ENCODE measurements at places on chromosomes 11 and 22. TPM values are rescaled to one million over a fixed set of nuclear protein-coding genes. Genes with fewer than 3 reads are reported as not detected.

DNA sequence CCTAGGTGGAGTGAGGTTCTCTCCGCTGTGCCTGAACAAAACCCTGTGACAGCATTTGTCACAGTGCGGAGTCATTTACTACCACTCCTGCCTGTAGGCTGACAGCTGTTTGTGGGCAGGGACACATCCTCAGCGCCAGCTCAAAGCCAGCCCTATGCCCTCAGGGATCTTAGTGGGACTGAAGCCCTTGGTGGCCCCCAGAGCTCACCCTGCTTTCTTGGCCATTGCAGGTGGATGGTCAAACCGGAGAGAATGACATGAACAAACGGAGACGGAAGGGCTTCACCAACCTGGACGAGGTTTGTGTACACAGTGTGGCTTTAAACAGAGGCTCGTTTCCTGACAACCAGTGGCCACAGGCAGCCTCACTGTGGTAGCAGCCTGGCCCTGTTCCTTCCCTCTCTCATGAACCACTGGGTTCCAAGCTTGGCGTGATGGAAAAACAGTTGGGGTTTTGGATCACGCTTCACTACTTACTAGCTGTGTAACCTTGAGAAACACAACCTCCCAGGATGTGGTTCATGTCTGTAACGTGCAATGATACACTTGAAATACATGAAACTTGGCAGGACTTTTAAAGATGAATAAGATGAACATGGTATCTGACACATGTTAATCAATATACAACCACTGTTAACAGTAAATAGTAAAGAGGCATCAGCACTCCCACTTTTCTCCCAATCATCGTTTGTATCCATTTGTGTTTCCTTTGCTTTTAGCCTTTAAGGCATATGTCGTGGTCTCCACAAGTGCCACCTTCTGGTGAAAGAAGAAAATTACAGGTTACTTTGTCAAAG lies 125.8 kb downstream of the MICAL2 start:
- no peak for DNase-seq

- DNase-seq: peak; percentile 85
Observed at GRCh38 chr11:19919050-19919561, 206.5 kb downstream of the NAV2 start.

DNA sequence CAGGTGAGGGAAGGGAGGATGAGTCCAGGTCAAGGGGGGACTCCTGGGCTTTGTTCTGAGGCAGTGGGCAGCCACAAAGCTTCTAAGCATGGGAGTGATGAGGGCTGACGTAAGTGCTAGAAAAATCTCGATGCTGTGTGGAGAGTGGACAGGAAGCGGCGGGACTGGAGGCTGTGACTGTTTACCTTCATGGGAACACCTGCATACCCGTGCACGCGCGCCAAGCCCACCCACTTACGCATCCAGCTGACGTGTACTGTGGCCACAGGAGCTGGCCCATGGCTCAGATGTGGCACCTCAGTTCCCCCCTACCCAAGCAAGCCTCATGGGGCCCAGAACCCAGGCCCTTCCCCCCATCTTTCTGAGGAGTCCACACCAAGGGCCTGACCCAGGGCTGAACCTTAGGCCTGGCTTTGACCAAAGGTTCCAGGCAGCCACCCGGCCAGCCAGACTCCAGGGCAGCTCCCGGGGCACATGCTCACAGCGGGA lies 14.0 kb downstream of the MYRF start:
- no peak for DNase-seq

GRCh38 chr11:15867871-15868270 lies 488.5 kb downstream of the SOX6 start:
- no peak for DNase-seq

GRCh38 chr11:128496249-128496648 lies 91.1 kb downstream of the ETS1 start:
- no peak for DNase-seq

DNA sequence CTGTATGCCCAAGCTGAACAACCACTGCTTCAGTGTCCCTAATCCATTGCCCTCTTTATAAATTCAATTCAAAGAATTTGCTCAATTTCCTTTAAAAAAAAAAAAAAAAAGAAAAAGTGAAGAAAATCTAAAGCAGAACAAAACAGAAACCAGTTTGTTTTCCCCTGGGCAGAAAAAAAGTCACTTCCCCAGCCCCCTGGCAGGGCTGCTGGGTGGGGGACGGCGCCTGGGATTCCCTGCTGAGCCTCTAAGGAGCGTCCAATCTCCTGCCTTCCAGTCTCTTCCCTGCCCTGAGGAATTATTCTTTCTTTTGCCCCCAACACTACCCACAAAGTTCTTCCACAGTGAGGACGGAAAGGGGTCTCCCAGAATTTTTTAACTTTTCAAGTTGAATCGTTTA lies 23.9 kb downstream of the DKK3 start:
- peak; percentile 28 for DNase-seq

Gene CHRNA10
- total RNA-seq: 0.71 TPM

GRCh38 chr22:49587421-49587820 lies 240.3 kb downstream of the BRD1 start:
- DNase-seq: peak; percentile 55
